Activated CD8-positive, alpha-beta T cell treated with anti-CD3 and anti-CD28 coated beads, Interleukin-2, amount 10 ng/mL, durations not matched to agents 7 days and 5 days (primary cell): ENCODE measurements at places on chromosomes 7 and 10.

DNA sequence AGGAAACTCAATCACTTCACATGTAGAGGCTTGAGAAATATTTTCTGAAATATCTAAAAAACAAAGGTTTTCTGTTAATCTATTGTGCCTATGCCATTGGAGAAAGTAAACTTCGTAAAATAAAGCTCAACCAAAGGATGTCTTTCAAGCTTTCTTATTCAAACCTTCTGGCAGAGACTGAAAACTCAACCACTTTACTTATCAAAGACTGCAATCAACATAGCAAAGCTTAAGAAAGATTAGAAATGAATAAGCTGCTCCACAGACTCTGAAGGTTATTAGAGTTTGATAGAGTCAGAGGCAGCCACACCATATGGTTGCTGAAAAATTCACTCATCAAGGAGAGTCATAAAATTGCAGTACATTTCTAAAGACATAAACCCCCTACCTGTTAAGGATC, 245.8 kb upstream of the MEOX2 start:
- DNase-seq, result no peak

DNA sequence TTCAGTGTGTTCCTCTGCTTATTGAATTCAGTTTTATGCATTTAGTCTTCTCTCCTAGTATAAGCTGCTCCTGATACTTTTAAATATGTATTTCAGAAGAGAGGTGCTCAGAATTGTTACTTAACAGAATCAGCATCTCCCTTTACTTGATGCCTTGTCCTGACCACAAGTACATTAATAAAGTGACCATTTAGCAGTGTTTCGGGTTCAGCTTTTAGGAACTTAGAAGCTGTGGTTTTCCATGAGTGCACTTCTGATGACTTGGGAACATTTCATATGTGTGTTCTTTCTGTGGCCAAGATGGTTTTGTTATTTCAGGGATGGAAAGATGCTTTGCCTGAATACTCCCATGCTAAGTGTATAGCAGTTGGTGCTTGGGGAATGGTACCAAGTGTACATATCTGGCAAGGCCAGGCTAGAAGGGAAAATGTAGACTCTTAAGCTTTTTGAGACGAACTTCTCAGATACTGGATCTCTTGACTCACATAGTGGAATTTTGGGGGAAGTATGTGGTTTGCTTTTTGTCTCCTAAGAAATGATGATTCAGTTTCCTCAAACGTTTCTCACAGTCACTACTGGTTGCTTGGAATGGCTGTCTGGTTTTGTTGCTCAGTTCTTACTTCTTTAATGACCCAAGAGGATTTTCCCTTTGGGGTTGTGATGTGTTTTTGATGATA, 17.2 kb downstream of the SGPL1 start:
- no peak for DNase-seq

- DNase-seq, result no peak
These were observed 142.3 kb upstream of the BET1 start for GRCh38 chr7:94146408-94146807.

- DNase-seq, result no peak
These were observed 102.7 kb downstream of the ZNF248 start for GRCh38 chr10:37754538-37755323.

- no peak for DNase-seq
These were observed 302.6 kb upstream of the SEMA3D start for GRCh38 chr7:85489498-85489897.

- no peak for DNase-seq
These were observed 19.8 kb upstream of the TOMM7 start for GRCh38 chr7:22842383-22842941.

DNA sequence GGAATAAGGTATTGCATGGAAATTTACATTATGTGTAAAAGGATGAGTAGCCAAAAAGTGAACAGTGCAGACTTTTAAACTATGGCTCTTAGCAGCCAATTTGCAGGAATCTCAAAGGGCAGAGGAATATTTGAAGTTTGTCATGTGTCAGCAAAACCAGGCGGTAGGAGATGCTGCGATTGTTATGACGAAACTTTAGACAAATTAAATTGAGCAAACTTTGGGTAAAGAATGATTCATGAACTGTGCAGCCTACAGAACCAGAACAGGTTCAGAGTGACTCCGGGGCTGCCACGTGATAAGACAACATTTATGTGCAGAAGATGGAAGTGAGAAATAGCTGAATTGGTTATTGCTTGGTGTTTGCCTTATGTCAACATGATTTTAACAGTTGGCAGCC, 39.2 kb upstream of the CCDC6 start:
- no peak for DNase-seq

GRCh38 chr7:104366390-104366789, 38.0 kb downstream of the LHFPL3 start:
- DNase-seq, result no peak
